ENCODE measurements at places on chromosomes 4 and X.

GRCh38 chr4:108831886-108832285 lies 69.0 kb upstream of the ETNPPL start:
- DNase-seq, result no peak

GRCh38 chr4:71254451-71255012 lies 84.3 kb upstream of the SLC4A4 start:
- no peak for DNase-seq

DNA sequence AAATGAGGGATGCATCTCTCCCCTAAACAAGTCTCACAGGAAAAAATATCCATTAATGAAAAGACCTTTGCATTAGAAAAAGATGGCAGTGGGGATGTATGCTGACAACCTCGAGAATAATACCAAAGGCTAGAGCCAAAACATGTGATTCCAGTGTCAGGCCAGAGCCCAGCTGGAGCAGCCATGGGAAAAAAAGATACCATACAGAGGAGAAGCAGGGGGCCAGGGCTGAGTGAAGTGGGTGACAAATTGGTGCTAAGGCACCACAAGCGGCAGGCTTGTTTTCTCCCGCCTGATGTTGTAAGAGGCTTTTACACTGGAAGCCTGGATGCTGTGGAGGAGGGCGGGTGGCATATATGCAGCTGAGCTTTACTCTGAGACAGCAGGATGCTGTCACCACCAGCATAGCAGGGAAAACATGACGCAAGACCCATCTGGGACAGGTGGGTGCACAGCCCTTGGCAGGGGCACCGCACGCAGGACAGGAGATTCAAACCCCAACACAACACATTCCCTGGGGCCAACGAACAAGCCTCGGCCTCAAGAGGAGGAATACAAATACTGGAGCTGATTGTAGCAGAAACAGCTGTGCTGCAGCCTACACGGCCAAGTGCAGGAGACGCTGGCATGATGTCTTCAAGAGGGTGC lies 91.9 kb downstream of the TSPAN5 start:
- DNase-seq, result no peak

DNA sequence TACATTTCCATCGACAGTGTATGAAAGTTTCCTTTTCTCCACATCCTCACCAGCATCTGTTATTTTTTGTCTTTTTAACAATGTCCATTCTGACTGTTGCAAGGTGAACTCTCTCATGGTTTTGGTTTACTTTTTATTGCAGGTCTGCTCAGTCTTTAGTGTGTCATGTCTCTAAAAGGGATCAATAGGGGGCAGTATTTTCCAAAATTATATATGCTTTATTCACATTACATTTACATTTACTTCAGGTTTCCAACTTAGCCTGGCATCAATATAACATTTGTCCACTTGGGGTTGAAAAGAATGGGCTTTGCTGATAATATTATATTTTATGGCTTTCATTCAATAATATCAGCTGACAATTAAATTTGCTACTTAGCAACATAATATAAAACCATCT lies 265.0 kb upstream of the SLITRK2 start:
- no peak for DNase-seq

DNA sequence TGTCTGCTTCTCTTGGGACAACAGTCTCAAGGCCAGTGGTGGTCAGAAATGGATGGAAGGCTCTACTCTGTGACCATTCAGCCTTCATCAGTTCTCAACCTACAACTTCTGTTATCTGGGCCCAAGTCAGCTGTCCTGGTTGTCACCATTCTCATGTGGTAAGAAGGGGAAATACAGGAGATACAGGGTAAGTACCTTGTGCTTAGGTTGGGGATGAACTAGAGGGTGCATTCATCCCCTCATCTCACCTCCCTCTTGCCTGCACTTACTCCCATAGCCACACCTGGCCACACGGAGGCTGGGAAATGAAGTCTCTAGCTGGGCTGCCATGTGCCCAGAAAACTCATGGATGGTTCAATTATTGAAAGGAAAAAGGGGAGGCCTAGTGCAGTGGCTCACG lies 44.9 kb downstream of the FAM184B start:
- DNase-seq, result no peak

DNA sequence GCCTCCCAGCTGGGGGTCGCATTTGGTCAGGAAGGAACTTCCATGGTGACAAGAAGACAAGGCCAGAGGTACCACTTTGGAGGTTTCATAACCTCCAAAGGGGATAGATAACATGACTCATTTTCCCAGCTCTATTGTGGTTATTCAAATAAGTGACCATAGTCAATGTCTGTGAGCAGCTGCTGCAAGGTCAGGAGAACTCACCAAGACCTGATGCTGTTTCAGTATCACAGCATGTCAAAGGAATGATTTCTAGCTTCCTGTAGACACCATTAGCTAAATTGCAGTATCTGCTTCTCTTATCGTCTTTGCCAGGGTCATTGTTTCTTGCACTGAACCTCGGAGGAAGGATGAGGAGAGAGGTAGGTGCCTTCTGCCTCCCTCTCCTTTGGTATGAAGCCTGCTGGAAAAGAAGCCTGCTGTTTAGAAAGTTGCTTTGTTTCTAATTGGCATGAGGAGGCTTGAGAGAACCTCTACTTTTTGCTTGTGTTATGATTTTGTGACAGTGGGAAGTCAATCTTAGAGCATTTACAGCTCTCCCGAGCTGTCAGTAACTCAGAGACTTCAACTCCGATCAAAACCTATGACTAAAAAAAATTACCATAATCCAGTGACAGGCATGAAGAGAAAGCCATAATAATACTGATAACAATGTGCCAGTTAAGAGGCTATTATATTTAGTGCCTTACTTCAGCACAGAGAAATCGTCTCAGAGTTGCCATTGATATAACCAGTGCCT lies 38.0 kb upstream of the GATB start:
- peak; percentile 75 for DNase-seq

DNA sequence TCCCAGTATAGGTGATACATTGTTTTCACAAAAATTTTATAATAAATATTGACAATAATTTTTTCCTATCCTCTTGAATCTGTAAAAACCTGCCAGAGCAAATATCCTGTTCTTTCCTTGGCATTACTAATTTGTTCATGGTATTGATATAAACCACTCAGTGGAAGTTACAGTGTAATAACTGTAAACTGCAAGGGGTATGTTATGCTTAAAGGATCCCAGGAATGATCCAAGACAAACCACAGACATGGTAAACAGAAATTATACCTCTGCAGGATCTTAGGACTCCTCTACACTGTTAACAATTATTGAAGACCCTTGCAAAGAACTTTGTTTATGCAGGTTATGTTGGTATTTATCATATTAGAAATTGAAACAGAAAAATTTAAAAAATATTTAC lies 17.7 kb upstream of the MAD2L1 start:
- no peak for DNase-seq

GRCh38 chr4:75547647-75548387 lies 8.0 kb upstream of the ODAPH start:
- peak; percentile 45 for DNase-seq

DNA sequence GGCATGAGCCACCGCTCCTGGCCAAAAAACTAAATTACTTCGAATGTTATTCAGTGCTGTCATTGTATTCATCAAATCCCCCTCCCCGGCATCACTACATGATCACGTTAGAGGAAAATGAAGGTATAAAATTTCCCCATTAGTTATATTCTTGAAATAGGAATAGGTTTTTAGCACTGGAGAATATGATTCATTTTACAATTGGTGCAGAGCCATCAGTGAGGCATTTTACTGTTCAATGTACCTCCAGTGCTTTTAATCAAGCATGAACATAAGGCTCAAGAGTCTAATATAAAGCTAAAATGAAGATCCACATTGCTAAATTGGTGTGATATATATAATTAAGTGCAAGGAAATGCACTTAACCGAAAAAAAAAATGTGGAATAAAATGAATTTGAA lies 18.3 kb downstream of the KLF3 start:
- no peak for DNase-seq

DNA sequence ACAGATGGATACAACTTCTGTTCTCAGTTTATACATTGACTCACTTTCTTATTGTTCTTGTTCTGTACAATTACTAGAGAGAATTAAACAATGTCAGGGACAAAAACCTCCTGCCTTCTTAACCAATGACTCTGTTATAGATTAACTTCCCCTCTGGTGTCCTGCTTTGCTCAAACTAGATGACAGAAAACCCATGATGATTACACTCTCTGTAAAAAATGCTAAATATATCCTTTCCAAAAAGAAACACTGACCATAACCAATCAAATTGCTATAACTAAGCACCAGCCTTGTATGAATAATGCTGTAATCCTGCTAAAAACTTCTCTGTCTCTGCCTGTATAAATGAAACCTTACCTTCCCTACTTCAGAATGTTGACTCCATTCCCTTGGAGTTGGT lies 29.8 kb upstream of the IL13RA2 start:
- no peak for DNase-seq

DNA sequence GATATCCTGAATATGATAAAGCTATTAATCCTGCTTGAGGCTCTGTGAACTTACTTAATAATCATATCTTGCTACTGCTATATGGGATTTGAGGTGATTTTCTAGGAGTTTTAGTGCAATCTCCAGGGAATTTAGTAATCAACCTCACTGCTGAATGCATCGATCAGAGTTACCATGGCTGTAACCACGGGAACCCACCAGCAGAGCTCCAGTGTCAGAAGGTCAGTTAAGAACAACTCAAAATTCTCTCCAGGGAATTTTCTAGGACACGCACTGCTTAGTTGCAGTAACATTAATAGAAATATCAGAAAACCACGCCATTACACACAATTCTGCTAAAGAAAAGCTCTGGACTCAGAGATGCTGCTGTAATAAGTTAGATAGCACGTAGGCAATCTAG lies 1477.2 kb upstream of the TENM3 start:
- DNase-seq, result no peak

GRCh38 chr4:77358315-77358928 lies 201.4 kb downstream of the CCNG2 start:
- peak; percentile 24 for DNase-seq

DNA sequence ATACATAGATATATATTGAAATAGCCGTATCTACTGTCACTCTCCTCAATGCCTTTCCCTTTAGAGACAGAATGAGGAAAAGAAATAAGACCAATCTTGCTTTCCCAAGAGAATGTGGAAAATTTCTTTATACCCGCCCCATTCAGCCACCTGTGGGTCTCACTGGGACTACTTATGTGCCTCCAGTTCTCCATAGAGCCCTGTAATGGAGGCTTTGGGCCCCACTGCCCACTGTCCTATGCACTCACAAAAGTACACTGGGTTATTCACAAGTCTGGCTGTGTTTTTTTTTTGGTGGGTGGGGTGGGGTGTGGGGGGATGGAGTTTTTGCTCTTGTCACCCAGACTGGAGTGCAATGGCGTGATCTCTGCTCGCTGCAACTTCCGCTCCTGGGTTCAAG lies 70.4 kb upstream of the ELOVL6 start:
- no peak for DNase-seq

DNA sequence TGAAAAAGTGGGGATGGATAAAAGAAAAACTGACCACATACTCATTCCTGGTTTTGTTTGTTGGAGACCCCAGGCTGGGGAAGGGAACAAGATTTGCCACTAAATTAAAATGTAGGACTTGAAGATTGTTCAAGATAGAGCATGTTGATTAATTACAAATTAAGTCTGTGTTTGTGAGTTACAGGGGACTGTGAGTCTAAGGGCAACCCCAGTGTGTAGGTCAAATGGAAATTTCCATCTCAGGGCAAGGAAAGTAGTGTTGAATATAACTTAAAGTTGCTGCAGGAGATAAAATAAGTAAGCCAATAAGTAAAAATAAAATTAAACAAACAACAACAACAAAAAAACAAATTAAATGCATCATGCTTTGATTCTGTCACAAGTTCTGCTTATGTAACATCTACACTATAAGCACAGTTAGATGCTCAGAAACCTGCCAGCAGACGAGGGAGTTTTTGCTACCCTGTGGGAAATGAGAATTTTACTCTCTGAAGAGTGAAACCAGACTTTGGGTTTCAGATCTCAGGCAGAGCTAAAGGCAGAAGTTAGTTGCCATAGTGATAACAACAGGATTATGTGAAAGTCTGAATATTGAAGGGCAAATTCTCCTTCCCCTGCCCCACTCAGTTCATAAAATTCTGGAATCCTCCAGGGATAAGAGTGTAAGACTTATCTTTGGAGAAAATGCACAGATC lies 352.3 kb downstream of the GRXCR1 start:
- DNase-seq, result no peak

GRCh38 chrX:39953879-39954278 lies 143.9 kb downstream of the BCOR start:
- peak; percentile 47 for DNase-seq

DNA sequence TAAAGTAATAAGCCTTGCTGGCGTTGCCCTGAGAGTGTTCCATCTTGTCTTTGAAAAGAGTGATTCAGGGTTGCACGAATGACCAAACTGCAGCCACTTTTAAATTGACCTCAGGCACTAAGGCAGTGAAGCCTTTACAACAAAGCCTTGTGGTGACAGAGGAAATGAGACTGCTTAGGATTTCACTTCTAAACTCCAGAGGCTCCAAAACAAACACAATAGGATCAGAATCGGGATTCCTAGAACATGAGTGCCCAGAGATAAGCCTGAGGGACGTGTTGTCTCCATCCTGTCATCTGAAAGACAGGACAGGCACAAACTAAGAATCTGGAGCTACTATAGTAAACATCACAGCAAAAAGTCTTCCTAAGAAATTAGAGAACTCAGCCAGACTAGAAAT lies 405.2 kb downstream of the PPARGC1A start:
- peak; percentile 31 for DNase-seq

GRCh38 chr4:113049421-113050370 lies at the start of gene ANK2:
Gene ANK2, plus strand, starts transcription at chr4:113049653. Its CDS starts 76 bp downstream, at chr4:113049729.
- DNase-seq, result no peak

GRCh38 chr4:175129797-175130196 lies 211.6 kb downstream of the ADAM29 start:
- DNase-seq, result no peak

- peak; percentile 20 for DNase-seq
Measured at GRCh38 chr4:70759627-70760026, 37.9 kb downstream of the RUFY3 start.

DNA sequence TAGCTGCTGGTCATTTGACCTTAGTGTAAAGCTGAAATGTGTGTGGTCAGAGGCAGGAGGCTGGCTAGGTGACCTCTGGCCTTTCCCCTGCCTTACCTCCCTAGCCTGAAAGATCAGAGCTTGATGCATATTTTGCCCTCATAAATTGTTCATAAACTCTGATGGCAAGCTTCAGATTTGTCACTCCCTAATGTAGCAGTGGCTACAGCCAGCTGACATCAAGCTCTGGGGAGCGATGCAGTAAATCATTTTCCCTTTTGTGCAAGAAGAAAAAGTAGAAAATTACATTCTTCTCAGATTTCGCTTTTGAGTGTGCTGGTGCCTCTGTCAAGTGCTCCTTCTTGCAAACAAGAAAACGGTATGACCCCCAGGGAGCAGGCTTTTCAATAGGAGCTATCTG lies 87.7 kb upstream of the MAGEA4 start:
- no peak for DNase-seq

All from RPMI7951 (cell line).